ENCODE measurements at places on chromosomes 2 and 18.

- DNase-seq: no peak
These were observed 69.2 kb downstream of the FAM161A start for GRCh38 chr2:61784643-61785042.

- DNase-seq: peak; percentile 20
These were observed 24.1 kb downstream of the USP40 start for GRCh38 chr2:233542507-233542906.

- no peak for DNase-seq
These were observed 13.2 kb upstream of the SERTAD2 start for GRCh38 chr2:64666810-64667438.

DNA sequence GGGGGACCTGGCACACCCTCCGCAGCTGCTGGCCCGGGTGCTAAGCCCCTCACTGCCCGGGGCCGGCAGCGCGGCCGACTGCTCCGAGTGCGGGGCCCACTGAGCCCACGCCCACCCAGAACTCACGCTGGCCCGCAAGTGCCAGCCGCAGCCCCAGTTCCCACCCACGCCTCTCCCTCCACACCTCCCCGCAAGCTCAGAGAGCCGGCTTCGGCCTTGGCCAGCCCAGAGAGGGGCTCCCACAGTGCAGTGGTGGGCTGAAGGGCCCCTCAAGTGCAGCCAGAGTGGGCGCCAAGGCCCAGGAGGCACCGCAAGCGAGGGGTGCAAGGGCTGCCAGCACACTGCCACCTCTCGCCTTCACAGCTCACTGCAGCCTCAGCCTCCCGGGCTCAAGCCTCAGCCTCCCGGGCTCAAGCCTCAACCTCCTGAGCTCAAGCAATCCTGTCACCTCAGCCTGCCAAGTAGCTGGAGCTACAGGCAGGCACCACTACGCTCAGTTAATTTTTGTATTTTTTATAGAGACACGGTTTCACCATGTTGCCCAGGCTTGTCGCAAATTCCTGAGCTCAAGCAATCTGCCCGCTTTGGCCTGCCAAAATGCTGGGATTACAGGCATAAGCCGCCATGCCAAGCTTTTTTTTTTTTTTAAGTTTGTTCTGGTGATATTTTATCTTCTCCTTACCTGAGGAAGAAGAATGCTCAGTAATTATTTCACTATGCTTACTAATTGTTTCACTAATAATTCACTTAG lies 71.7 kb upstream of the CDCA7 start:
- DNase-seq: no peak

- no peak for DNase-seq
These were observed 100.7 kb downstream of the EHBP1 start for GRCh38 chr2:62806231-62806630.

- no peak for DNase-seq
These were observed 32.1 kb downstream of the PSMD1 start for GRCh38 chr2:231088754-231089153.

DNA sequence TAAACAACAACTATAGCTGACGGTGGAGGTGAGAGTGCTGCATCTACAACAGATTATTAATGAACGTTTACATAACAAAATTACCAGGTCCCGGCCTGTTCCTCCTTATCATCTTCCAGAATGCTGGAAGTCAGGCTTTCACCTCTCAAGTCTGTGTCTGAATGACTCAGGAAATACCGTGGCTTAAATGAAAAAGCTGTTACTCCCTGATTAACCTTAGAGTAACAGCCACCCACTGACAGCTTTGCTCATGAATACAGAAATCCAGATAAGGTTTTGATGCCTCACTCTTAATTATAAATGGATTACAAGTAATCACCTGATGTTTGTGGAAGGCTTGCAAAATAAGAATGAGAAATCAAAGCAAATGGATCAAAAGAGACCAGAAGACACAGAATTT lies 885.3 kb upstream of the CELF4 start:
- no peak for DNase-seq

DNA sequence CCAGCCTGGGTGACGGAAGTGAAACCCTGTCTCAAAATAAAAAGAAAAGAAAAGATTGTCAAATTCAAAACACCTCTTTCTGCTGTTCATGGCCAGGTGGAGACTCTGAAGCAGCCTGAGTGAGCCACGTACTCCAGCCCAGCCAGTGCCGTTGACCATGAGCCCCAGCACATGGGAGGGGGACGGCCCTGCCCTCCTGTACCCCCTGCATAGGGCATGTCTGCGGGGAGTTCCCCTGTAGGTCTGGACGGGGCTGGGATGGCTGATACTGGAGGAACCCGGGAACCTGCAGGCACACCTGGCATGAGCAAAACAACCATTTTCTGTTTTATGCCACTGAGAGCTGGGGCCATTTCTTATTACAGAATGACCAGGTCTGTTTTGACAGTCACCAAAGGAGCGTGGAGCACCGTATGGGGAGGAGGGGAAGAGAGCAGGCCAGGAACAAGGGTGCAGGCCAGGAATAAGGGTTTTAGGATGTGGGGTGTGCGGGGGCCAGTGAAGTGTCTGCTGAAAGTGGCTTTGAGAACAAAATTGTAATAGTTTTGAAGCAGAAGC lies 30.1 kb downstream of the TMEM18 start:
- no peak for DNase-seq

- DNase-seq: peak; percentile 89
These were observed at the start of gene EHD3 for GRCh38 chr2:31233741-31234682. Gene EHD3, plus strand, starts transcription at chr2:31234152. Its CDS starts 470 bp downstream, at chr2:31234622.

DNA sequence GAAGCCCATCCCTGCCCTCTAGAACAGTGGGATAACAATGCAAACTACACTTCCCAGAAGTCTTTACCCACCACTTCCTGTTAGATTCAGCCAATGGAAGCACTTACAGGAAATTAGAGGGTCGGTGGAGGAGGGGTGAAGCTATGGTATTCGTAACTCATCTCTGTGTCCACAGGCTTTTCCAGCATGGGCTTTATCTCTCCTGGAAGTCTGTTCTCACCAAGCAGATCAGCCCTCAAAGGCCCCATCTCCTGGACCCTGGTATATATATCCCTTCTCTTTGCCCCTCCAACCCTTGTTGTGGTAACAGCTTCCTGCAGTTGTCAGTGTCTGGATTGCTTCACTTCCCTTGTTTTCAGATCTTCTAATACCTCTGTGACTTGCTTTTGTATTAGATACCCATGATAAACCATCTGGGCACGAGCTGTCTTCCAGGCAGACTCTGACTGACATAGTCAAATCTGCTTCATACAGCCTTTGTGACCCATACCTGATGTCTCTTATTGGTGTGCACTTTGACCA lies 475.0 kb upstream of the POU3F3 start:
- DNase-seq: no peak

Data from brain microvascular endothelial cell (primary cell).